ENCODE measurements at places on chromosomes 7 and 10. TPM values are rescaled to one million over a fixed set of nuclear protein-coding genes. Genes with fewer than 3 reads are reported as not detected.

DNAJC12 gene
- 6.0 TPM for total RNA-seq

NPC1L1 gene
- total RNA-seq = not detected

GRID2IP gene
- not detected for total RNA-seq

PTN gene
- total RNA-seq = 5.4 TPM

AGBL3 gene
- 1.2 TPM for total RNA-seq

PLXNA4 gene
- total RNA-seq = 9.5 TPM

NEBL gene
- total RNA-seq = 2.9 TPM

MRPS17 gene
- total RNA-seq = 16.1 TPM

OLAH gene
- total RNA-seq = 15.2 TPM

OR2F1 gene
- not detected for total RNA-seq

- peaks cover 18% of the 10 kb centered on the region for H3K4me1 ChIP-seq
- no peak for DNase-seq
- H3K27me3 ChIP-seq = peaks cover 46% of the 10 kb centered on the region
- peak overlapping the region; percentile 57 for H3K4me3 ChIP-seq
- no peaks in the 10 kb centered on the region for H3K36me3 ChIP-seq
Measured at GRCh38 chr7:103989785-103990767, 618 bp upstream of the RELN start.

GRCh38 chr10:3805201-3805790, 20.3 kb upstream of the KLF6 start:
- no peak overlapping the region for H3K4me3 ChIP-seq
- no peaks in the 10 kb centered on the region for H3K36me3 ChIP-seq
- H3K27ac ChIP-seq = peak overlapping the region; percentile 83
- DNase-seq = peak; percentile 72
- H3K4me1 ChIP-seq = peaks cover 57% of the 10 kb centered on the region
- H3K27me3 ChIP-seq = no peaks in the 10 kb centered on the region

- H3K36me3 ChIP-seq = peaks cover 5% of the 10 kb centered on the region
- DNase-seq = no peak
- no peaks in the 10 kb centered on the region for H3K27me3 ChIP-seq
- no peaks in the 10 kb centered on the region for H3K4me1 ChIP-seq
Measured at GRCh38 chr10:119796039-119796438, 70.2 kb downstream of the INPP5F start.

- H3K4me1 ChIP-seq = peaks cover 29% of the 10 kb centered on the region
- peak within 1 kb of the TSS; percentile 75 for H3K27ac ChIP-seq
- H3K4me3 ChIP-seq = peak within 1 kb of the TSS; percentile 65
- no peaks in the 10 kb centered on the region for H3K36me3 ChIP-seq
Measured at GRCh38 chr10:89207181-89207800, at the start of gene CH25H. Gene CH25H, minus strand, starts transcription at chr10:89207317. Its CDS starts 25 bp downstream, at chr10:89207292.

- H3K27ac ChIP-seq = no peak overlapping the region
- no peak overlapping the region for H3K4me3 ChIP-seq
- no peaks in the 10 kb centered on the region for H3K27me3 ChIP-seq
- H3K4me1 ChIP-seq = peaks cover 9% of the 10 kb centered on the region
- H3K36me3 ChIP-seq = peaks cover 21% of the 10 kb centered on the region
- no peak for DNase-seq
Measured at GRCh38 chr7:50595491-50596102, 30.4 kb upstream of the DDC start.

DNA sequence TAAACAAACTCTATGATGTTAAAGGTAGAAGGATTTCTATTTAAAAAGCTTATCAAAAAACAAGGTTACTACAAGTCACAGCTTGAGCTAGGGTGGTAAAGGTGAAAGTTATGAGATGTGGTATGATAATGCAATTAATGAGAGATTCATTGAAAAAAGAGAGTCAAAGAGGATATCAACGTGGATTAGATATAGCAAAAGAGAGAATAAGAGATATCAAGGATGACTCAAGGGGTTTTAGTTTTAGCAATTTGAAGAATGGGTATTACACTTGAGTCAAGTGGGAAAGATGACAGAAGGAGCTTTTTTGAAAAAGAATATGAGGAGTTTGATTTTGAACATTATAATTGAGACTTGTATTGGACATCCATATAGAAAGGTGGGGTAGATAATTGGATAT, 59.8 kb downstream of the NUTM2E start:
- H3K4me1 ChIP-seq = no peaks in the 10 kb centered on the region
- no peak for DNase-seq
- no peak overlapping the region for H3K4me3 ChIP-seq
- no peaks in the 10 kb centered on the region for H3K36me3 ChIP-seq

GRCh38 chr7:5692845-5693278, 88.6 kb downstream of the RNF216 start:
- H3K27me3 ChIP-seq = no peaks in the 10 kb centered on the region
- H3K4me3 ChIP-seq = peak overlapping the region; percentile 56
- no peak for DNase-seq
- H3K27ac ChIP-seq = peak overlapping the region; percentile 92
- no peaks in the 10 kb centered on the region for H3K36me3 ChIP-seq

- DNase-seq = no peak
- no peaks in the 10 kb centered on the region for H3K27me3 ChIP-seq
- H3K4me1 ChIP-seq = no peaks in the 10 kb centered on the region
- no peak overlapping the region for H3K27ac ChIP-seq
- no peak overlapping the region for H3K4me3 ChIP-seq
- no peaks in the 10 kb centered on the region for H3K36me3 ChIP-seq
Measured at GRCh38 chr7:137539111-137539715, 195.7 kb upstream of the PTN start.

DNA sequence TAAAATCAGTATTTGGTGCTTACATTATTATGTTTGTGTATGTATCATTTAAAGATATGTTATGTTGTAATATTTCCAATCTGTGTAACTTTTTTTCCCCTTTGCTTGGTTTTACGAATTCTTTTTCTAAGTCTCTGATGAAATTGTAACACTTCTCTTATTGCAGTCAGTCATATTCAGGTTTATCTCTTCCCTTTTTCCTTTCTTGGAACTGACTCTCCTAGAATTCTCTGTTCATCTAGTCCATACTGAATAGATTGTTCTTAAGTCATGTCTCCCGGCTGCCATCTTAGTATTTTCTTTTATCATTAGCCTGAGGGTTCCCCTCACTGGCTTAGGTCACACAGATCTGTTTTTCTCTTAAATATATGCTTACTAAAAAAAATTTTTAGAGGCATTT, 44.6 kb downstream of the PHTF2 start:
- H3K4me1 ChIP-seq = no peaks in the 10 kb centered on the region
- H3K27me3 ChIP-seq = no peaks in the 10 kb centered on the region
- DNase-seq = no peak
- H3K36me3 ChIP-seq = no peaks in the 10 kb centered on the region
- H3K4me3 ChIP-seq = no peak overlapping the region

DNA sequence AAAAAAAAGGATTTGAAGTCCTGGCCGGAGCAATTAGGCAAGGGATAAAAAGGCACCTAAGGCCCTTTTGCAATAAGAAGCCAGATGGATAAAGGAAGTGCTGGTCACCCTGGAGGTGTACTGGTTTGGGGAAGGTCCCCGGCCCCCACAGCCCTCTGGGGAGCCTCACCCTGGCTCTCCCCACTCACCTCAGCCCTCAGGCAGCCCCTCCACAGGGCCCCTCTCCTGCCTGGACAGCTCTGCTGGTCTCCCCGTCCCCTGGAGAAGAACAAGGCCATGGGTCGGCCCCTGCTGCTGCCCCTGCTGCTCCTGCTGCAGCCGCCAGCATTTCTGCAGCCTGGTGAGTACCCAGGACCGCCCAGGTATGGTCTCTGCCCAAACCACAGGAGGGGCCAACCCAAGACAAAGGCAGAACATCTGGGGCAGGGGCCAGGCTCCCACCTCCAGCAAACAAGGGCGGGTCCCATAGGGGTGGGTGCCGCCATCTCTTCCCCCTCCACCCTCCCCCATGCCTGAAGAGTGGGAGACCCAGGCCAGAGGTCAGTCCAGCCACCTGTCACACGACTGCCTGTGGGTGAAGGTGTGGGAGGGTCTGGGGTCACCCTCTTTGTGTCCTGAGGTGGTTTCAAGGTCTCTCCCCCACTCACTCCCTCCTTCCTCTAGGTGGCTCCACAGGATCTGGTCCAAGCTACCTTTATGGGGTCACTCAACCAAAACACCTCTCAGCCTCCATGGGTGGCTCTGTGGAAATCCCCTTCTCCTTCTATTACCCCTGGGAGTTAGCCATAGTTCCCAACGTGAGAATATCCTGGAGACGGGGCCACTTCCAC, at the start of gene PILRB:
Gene PILRB (plus strand): TSS at position 91 of the 830 bp plus-strand sequence. CDS start 186 bp downstream, at position 277.
- H3K27ac ChIP-seq = no peak within 1 kb of the TSS
- no peak for DNase-seq
- H3K4me3 ChIP-seq = no peak within 1 kb of the TSS
- H3K4me1 ChIP-seq = no peaks in the 10 kb centered on the region

GRCh38 chr10:488933-489215, 200.6 kb downstream of the DIP2C start:
- no peak for DNase-seq
- no peak overlapping the region for H3K4me3 ChIP-seq

GRCh38 chr10:4838743-4839142, 12.7 kb downstream of the AKR1E2 start:
- no peak overlapping the region for H3K4me3 ChIP-seq
- peaks cover 61% of the 10 kb centered on the region for H3K36me3 ChIP-seq
- no peaks in the 10 kb centered on the region for H3K27me3 ChIP-seq
- no peak for DNase-seq
- H3K27ac ChIP-seq = no peak overlapping the region
- H3K4me1 ChIP-seq = peaks cover 12% of the 10 kb centered on the region

- DNase-seq = no peak
- H3K27me3 ChIP-seq = no peaks in the 10 kb centered on the region
- H3K27ac ChIP-seq = peak overlapping the region; percentile 62
- no peaks in the 10 kb centered on the region for H3K36me3 ChIP-seq
Measured at GRCh38 chr10:47160967-47161366, 139.0 kb upstream of the GDF10 start.

DNA sequence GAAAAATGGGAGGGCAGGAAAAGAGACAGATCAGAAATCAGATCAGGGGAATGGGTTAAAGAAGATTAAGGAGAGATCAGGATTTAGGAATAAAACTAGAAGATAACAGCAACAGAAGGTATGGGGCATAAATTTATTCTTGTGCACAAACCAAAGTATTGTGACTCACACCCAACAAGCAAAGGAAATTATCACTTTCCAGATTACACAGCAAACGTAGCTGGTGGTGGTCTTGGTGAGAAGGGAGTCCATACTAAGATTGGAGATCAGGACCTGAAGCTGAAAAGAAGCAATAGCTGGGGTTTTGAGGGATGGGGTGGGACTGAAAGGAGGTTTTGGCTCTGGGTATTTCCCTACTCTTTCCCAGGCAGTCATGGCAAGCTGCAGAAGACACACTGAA, 3.5 kb upstream of the MYOZ1 start:
- DNase-seq = no peak
- H3K4me3 ChIP-seq = no peak overlapping the region
- no peaks in the 10 kb centered on the region for H3K36me3 ChIP-seq
- H3K27ac ChIP-seq = no peak overlapping the region
- H3K4me1 ChIP-seq = peaks cover 26% of the 10 kb centered on the region
- H3K27me3 ChIP-seq = no peaks in the 10 kb centered on the region

DNA sequence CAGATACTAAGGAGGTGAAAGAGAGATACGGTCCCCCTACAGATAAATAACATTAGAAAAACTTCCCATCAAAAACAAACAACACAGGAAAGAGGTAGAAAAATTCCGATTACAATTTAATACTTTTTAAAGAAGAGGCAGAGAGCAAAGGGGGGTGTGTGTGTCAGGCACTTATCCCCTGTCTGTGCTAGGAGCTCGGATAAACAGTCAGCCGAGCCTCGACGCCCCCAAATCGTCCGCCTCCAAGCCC, 3.6 kb downstream of the PAX2 start:
- no peak overlapping the region for H3K4me3 ChIP-seq
- H3K27me3 ChIP-seq = peaks cover 7% of the 10 kb centered on the region
- peaks cover 54% of the 10 kb centered on the region for H3K4me1 ChIP-seq
- DNase-seq = no peak
- no peak overlapping the region for H3K27ac ChIP-seq
- H3K36me3 ChIP-seq = no peaks in the 10 kb centered on the region

- no peak for DNase-seq
- H3K4me3 ChIP-seq = no peak overlapping the region
- no peaks in the 10 kb centered on the region for H3K36me3 ChIP-seq
- H3K27me3 ChIP-seq = no peaks in the 10 kb centered on the region
- H3K27ac ChIP-seq = no peak overlapping the region
Measured at GRCh38 chr10:132246296-132246695, 59.5 kb downstream of the DPYSL4 start.

DNA sequence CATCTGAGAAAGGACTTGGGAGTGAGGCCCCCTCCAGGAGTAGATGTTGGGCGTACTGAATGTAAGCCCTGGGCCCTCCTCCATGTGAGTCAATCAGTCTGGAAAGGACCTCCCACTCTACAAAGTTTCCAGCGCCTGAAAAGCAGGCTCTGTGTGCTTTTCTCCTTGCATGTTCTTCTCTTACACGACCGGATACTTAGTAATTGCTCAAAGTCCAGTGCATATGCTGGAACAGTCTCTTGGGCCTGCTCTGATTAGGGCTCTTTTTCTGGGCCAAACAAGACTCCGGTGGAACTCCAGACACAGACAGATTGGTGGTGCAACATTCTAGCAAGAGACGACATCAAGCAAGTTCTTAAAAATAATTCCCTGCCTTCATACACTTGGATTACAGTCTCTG, 38.3 kb upstream of the RAPGEF5 start:
- H3K36me3 ChIP-seq = no peaks in the 10 kb centered on the region
- no peak overlapping the region for H3K27ac ChIP-seq
- no peaks in the 10 kb centered on the region for H3K27me3 ChIP-seq
- no peak for DNase-seq
- H3K4me1 ChIP-seq = no peaks in the 10 kb centered on the region

GRCh38 chr10:126876456-126876855, 28.8 kb upstream of the DOCK1 start:
- H3K27ac ChIP-seq = no peak overlapping the region
- no peak overlapping the region for H3K4me3 ChIP-seq
- no peaks in the 10 kb centered on the region for H3K27me3 ChIP-seq
- DNase-seq = no peak
- no peaks in the 10 kb centered on the region for H3K4me1 ChIP-seq

- H3K4me1 ChIP-seq = peaks cover 11% of the 10 kb centered on the region
- DNase-seq = peak; percentile 68
- H3K36me3 ChIP-seq = no peaks in the 10 kb centered on the region
Measured at GRCh38 chr10:118944959-118945633, 84.4 kb upstream of the NANOS1 start.

DNA sequence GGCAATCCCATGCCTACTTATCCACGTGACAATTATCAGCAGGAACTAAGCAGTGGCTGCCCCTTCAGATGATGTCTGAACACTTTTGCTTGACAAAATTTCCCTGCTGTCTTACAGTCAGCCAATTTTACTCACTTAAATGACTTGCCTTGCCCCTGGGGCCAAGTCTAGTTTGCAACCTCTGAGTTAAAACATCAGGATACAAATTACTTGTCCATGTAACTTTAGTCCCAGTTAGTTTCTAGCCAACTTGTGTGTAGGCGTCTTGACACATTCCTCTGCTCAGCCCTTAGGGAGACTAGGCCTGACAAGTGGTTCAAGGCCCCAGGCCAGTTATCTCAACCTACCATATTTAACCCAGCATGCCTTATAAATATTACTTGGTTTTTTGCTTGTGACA, 11.6 kb upstream of the TYSND1 start:
- no peak for DNase-seq
- H3K27me3 ChIP-seq = no peaks in the 10 kb centered on the region
- peaks cover 25% of the 10 kb centered on the region for H3K4me1 ChIP-seq
- H3K27ac ChIP-seq = no peak overlapping the region
